ENCODE measurements at places on chromosomes 13 and 19. TPM values are rescaled to one million over a fixed set of nuclear protein-coding genes. Genes with fewer than 3 reads are reported as not detected.
A peak's percentile ranks its signal among the peaks of the same experiment; 100 is the strongest.

GRCh38 chr13:101512650-101513049 is 60.2 kb downstream of the ITGBL1 start:
- DNase-seq = no peak

GRCh38 chr19:41707871-41708371 is 505 bp upstream of the CEACAM5 start:
- DNase-seq = no peak

DNA sequence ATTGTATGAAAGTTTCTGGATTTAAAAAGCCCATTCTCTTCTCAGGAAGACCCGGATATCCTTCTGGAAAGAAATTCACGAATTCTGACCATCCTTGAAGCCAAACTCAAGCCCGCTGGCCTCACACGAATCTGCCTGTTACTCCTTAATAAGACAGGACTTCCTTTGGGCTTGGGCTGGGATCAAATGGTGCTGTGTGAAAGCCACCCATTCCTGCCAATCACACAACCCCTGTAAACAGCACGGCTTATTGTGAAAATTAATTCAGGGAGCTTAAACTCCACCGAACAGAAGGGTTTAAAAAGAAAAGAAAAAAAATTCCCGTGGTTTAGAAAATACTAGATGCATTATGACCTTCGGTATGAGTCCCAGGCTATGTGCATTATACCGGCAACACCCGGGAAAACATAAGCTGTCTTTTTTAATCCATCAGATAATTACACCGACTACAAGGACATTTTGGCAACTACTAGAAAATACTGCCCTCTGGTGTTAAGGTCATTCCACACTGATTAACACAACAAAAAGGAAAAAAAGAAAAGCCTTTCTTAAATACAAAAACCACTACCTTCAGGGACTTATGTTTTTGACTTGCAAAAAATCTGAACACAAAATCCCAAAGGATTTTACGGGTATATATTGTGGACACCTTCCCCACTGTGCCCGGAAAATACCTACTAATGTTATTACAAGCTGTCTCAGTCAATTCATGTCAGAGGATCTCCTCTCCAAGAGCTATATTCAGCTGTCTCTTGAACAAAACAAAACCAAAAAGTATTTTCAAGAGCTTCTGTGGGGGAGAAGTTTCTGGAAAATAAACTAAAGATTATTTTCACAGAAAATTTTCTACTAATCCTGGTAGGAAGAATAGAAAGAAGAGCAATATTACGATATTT is 76.0 kb upstream of the LSM14A start:
- peak; percentile 44 for DNase-seq

ZNF541 gene
- 0.04 TPM for total RNA-seq

LPAR6 gene
- total RNA-seq = not detected

All from K562 (cell line).